Heart right ventricle (tissue), 16 donors: ENCODE measurements at places on chromosomes 1 and 21. TPM values are rescaled to one million over a fixed set of nuclear protein-coding genes. Genes with fewer than 3 reads are reported as not detected.

GRCh38 chr1:192053531-192053971, 104.7 kb upstream of the RGS18 start:
- no peak overlapping the region for H3K27ac ChIP-seq

- no peak overlapping the region for H3K4me3 ChIP-seq
- no peak for DNase-seq
- peaks cover 7% of the 10 kb centered on the region for H3K4me1 ChIP-seq
These were observed 925 bp downstream of the TNNI1 start for GRCh38 chr1:201420608-201421002.

DNA sequence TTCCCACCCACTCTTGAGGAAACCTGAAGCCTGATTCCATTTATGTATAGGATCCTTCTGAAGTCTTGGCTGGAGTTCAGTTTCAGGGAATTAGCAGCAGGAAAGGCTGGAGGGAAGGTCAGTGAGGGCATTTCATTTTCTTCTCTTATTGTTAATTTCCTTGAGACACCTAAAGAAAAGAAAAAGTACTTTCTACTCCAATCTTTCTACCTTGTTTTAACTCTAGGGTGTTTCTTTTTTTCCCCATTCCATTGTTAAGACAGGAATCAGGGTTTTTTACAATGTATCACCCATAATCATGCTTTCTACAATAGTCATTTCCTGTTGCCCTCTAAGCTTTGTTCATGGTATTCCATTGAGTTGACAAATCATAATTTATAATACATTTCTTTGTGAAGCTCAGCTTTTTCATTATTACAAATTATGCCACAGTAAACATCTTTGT, 27.4 kb downstream of the SNRPE start:
- no peaks in the 10 kb centered on the region for H3K27me3 ChIP-seq
- no peak overlapping the region for H3K4me3 ChIP-seq
- DNase-seq, result no peak
- peaks cover 3% of the 10 kb centered on the region for H3K4me1 ChIP-seq

GRCh38 chr21:43812139-43812821, 22.9 kb downstream of the RRP1 start:
- no peaks in the 10 kb centered on the region for H3K27me3 ChIP-seq
- H3K36me3 ChIP-seq, result no peaks in the 10 kb centered on the region
- DNase-seq, result no peak

DNA sequence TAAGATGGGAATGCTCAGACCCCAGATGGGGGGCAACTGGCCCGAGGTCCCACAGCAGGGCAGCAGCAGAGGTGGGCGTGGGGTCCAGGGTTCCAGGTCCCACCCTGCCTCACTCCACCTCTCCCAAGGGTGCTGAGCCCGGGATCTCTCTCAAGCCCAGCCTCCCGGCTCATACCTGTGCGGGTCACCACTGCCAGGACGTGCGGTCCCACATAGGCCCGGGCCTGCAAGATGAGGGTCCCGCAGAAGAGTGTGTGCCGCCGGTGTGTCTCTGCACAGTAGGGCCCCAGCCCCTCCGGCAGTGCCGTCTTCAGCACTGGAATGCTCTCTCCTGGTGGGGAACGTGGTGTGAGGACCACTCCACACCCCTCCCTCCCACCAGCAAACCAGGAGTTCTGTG, 14.9 kb downstream of the ATP13A2 start:
- no peaks in the 10 kb centered on the region for H3K4me1 ChIP-seq
- no peak for DNase-seq
- H3K27me3 ChIP-seq, result no peaks in the 10 kb centered on the region
- H3K36me3 ChIP-seq, result peaks cover 94% of the 10 kb centered on the region
- H3K4me3 ChIP-seq, result no peak overlapping the region
- H3K27ac ChIP-seq, result no peak overlapping the region

- no peak overlapping the region for H3K4me3 ChIP-seq
- H3K36me3 ChIP-seq, result no peaks in the 10 kb centered on the region
- H3K27ac ChIP-seq, result no peak overlapping the region
- H3K4me1 ChIP-seq, result no peaks in the 10 kb centered on the region
These were observed 4.7 kb downstream of the DNM3 start for GRCh38 chr1:171845998-171846397.

Gene RBM34
- 42.8 TPM for total RNA-seq

Gene NECTIN4
- not detected for total RNA-seq

DNA sequence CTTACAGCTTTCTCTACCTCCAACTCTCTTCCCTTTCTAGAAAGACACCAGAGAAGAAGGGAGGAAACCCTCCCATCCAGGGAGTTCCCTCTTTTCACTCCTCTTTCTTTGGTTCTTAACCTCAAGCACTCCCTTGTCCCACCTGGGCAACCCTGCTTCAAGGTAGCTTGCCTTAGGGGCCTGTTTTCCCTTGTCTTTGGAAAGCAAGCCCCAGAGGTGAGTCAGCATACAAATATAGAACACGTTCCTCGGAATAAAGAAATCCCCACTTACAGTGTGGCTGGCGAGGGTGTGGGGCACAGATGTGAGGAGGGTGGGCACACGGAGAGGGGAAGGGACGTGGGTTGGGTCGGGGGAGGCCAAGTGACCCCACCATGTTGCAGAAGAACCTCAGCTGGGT, 26.1 kb upstream of the KCNE2 start:
- no peak for DNase-seq
- H3K4me3 ChIP-seq, result no peak overlapping the region
- no peaks in the 10 kb centered on the region for H3K27me3 ChIP-seq
- no peaks in the 10 kb centered on the region for H3K36me3 ChIP-seq

DNA sequence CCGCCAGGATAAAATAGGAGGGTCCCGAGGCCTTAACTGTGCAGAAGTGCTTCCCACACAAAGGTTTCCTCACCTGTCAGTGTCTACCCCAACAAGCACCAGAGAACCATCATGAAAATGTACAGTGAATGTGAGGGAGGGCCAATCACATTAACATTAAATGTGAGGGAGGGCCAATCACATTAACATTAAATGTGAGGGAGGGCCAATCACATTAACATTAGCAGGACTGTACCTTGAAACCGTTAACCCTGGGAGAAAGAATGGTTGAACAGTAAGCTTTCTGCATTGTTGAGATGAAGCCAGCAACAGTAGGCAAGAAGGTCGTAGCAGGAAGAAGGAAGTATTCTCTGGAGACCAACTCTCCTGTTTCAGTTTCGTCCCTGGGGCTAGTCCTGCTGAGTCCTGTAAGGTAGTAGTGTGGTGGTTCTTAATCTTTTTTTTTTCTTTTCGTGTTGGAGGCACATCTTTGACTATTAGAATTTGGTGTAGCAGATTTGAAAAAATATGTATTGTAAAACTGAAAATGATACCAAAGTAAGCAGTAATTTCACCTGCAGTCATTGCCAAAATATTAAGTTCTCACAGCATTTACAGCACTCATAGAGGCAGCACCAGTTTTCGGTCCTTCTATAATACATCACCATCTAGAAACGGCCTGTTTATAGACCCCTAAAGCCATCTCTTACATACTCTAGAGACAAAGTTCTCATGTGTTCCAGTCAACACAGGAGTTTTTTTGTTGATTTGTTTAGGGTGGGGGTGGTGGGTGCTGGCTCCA, 98.6 kb upstream of the PPP2R5A start:
- H3K27me3 ChIP-seq, result no peaks in the 10 kb centered on the region
- DNase-seq, result no peak
- no peaks in the 10 kb centered on the region for H3K36me3 ChIP-seq
- H3K27ac ChIP-seq, result no peak overlapping the region
- H3K4me3 ChIP-seq, result no peak overlapping the region

GRCh38 chr21:45278156-45278911, 9.4 kb downstream of the POFUT2 start:
- no peak overlapping the region for H3K4me3 ChIP-seq
- peaks cover 6% of the 10 kb centered on the region for H3K36me3 ChIP-seq
- no peak for DNase-seq
- no peaks in the 10 kb centered on the region for H3K4me1 ChIP-seq
- H3K27ac ChIP-seq, result no peak overlapping the region
- no peaks in the 10 kb centered on the region for H3K27me3 ChIP-seq

Gene AIM2
- 0.69 TPM for total RNA-seq

DNA sequence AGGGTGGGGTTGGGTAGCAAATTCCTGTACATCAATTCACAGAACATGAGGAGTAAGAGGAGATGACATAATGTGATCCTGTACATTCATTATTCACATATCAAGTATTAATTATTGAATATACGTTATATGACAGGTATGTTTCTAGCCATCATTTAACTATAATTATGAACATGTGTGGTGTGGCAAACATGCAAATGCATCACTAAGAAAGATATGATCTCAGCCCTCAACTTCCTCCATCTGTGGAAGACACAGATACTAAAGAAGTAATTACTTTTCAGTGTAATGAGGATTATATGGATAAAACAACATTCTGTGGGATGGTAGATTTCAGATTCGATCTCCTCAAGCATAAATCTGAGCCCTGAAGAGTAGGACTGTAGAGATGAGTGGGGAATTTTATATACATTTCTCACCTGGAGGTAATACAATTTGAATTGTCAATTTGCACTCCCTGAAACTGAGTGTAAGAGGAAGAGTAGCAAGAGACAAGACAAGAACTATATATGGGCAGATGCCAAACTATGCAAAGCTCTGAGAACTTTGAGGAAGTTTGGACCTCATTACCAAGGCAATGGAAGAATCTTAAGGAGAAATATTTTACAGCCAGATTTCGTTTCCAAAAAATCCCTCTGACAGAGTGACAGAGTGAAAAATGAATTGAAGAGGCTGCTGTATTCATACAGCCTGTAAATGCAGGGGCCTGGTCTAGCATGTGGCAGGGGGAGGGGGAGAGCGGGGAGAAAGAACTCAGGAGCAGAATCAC, 275.5 kb downstream of the TPR start:
- peaks cover 20% of the 10 kb centered on the region for H3K4me1 ChIP-seq
- H3K36me3 ChIP-seq, result no peaks in the 10 kb centered on the region
- H3K27ac ChIP-seq, result no peak overlapping the region
- no peak for DNase-seq

Gene NUP210L
- total RNA-seq, result 0.14 TPM

DNA sequence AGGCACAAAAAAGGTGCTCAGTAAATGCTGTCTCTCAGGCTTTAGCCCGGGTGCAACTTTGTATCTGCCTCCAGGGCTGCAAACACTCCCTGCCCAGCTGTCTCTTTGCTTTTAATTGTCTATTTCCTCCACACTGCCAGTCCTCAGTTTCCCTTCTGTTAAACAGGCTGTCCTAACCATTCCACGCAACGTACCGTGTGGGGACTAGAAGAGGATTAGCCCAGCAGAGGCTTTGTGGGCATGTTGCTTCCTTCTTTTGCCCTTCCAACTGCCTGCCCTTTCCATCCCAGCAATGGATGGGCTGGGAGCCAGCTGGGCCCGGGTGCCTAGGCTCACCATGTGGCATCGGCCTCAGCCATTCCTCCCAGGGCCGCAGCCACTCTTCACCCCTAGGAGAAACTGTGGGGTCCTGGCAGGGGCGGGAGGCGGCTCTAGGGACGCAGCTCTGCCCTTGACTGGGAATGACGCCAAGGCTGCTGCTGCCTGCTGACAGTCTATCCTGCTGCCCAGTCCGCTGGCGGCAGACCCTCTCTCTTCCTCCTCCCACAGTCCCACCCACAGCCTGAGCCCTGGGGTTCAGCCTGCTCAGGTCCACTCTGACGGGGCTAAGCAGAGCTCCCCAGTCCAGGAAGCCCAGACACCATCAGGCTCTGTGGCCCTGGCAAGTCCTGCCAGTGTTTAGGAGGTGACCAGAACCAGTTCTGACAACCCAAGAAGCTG, 40.6 kb upstream of the LRP8 start:
- H3K4me3 ChIP-seq, result no peak overlapping the region
- H3K36me3 ChIP-seq, result no peaks in the 10 kb centered on the region
- DNase-seq, result peak; percentile 53
- H3K4me1 ChIP-seq, result peaks cover 9% of the 10 kb centered on the region
- H3K27me3 ChIP-seq, result no peaks in the 10 kb centered on the region
- H3K27ac ChIP-seq, result no peak overlapping the region

- no peaks in the 10 kb centered on the region for H3K36me3 ChIP-seq
- peaks cover 31% of the 10 kb centered on the region for H3K4me1 ChIP-seq
- no peaks in the 10 kb centered on the region for H3K27me3 ChIP-seq
- peak overlapping the region; percentile 83 for H3K4me3 ChIP-seq
These were observed 616 bp downstream of the TAF12 start for GRCh38 chr1:28642056-28642846.

DNA sequence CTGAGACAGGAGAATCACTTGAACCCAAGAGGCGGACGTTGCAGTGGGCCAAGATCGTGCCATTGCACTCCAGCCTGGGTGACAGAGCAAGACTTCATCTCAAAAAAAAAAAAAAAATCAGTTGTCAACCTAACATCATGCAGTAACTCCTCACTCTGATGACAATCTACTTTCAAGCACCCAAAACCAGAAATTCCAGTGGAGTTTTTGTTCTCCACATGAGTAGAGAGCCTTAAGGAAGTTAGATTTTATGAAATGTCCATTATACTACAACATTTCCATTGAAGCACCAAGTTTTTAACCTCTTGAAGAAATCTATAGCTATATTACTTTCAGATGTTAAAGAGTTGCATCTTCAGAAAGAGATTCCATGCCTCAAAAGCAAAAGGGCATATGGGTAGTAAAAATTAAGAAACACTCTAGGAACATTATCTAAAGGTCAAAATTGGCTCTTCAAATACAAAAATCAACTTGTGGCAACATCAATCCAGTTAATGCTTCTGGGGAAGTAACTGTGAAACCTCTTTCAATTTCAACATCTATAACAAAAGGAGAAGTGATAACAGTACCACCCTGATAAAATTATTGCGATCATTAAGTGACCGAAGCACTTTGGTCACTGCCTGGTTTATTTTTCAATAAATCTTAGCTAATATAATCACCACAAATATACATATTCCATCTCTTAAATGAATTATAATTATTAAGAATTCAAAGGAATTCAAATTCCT, 7.7 kb downstream of the LPGAT1 start:
- DNase-seq, result no peak
- H3K36me3 ChIP-seq, result peaks cover 56% of the 10 kb centered on the region
- H3K4me1 ChIP-seq, result peaks cover 8% of the 10 kb centered on the region
- H3K27me3 ChIP-seq, result no peaks in the 10 kb centered on the region

GRCh38 chr1:87058343-87058649, 143.9 kb downstream of the HS2ST1 start:
- DNase-seq, result no peak
- no peaks in the 10 kb centered on the region for H3K36me3 ChIP-seq

Gene HTR6
- total RNA-seq, result not detected

- peaks cover 50% of the 10 kb centered on the region for H3K27me3 ChIP-seq
- no peak for DNase-seq
These were observed 7.5 kb upstream of the PLCH2 start for GRCh38 chr1:2468540-2468939.
